Peyer's patch (tissue), 4 donors: ENCODE measurements at places on chromosomes 2 and 18. TPM values are rescaled to one million over a fixed set of nuclear protein-coding genes. Genes with fewer than 3 reads are reported as not detected.

FASTKD2 gene
- 31.4 TPM for total RNA-seq

TMEM247 gene
- total RNA-seq = not detected

CD207 gene
- total RNA-seq = not detected

- no peak for DNase-seq
Measured at GRCh38 chr18:23355206-23355605, 97.9 kb upstream of the RIOK3 start.

DNA sequence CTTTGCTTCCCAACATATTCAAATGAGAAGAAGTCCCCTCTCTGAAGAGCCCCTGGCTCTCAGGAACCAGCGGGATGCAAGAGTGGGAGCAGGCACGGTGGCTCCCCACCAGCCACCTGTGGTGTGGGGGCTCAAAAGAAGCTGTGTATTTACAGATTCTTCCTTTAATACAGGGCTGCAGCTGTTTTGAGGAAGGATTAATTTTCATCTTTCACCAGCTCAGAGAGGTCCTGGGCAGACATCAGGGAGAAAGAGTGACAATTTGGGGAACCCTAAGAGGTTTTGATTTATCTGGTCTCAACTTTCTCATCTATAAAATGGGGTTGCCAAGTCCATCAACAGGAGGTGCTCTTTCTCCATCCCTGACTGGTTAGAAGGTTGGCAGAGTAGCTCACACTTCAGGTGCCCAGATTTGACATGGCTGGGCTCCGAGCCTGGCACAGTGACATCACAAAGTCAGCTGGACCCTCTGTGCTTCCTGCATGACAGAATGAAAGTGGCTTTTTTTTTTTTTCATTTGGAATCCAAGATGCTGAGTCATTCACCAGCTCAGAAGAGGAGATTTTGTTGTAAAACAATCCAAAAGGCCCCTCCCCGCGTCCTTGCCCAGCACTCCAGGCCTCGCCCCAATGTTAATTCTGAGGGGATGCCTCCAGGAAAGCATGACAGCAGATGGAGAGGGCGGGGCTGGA, 15.5 kb upstream of the SIX2 start:
- no peak for DNase-seq

- no peak for DNase-seq
Measured at GRCh38 chr2:140683658-140684057, 1447.2 kb downstream of the LRP1B start.

- DNase-seq = no peak
Measured at GRCh38 chr18:7789856-7790552, 222.9 kb downstream of the PTPRM start.

SGPP2 gene
- 45.1 TPM for total RNA-seq

DNA sequence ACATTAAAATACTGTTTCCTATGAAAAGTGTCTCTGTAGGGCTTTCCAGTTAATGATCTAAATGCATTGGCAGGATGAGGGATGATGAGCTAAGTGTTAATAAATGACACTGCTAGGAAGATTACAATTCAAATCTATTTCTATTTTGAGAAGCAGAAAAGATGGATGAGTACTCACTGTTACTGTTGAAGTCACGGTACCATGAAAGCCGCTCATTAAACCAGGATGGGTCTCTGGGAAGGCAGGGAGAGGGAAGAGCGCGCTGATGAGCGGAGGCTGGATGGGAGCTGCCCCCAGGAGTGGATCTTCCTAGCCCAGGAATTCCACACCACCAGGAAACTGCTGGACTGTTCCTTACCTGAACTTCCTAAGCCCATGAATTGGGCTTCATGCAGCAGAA, 27.1 kb upstream of the TXNDC2 start:
- DNase-seq = no peak

STARD6 gene
- total RNA-seq = not detected

SP9 gene
- total RNA-seq = not detected

DNA sequence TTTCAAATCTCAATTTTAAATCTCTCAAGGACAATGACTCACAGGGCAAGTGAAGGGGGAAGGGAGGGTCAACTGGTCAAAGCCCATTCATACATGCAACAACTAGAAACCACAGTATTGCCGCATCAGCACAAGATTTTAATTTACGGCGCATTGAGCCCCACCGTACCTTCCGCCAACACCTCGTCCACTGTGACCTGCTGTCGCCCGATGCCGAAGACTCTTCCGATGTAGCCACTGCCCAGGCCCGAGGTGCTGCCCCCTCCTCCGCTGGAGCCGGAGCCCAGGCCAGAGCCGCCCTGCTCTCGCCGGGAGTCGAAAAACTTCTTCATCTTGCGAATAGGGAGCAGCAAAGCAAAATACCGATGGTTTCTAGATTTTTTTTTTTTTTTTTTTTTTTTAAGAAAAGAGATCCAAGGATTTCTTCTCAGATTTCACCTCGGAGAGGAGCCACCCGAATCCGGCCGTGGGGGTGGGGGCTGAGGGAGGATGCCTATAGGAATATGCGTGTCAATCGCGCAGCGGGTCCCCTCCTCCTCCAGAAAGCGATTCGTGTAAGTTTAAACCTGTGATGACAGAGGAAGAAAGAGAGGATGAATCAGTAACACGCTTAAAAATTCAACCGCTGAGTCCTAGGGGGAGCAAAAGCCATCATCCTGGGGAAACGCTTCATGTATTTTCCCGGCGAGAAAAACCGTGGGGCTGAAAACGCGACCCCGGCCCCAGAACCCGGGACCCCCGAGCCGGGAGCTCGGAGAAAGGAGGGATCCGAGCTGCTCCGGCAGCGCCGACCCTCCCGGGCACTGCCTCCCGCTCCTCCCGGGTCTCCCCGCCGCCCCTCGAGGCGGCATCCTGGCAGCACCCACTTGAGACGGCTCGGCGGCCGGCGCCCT, 584 bp downstream of the AAK1 start:
- DNase-seq = peak; percentile 62

FBXO41 gene
- total RNA-seq = 8.4 TPM

NEUROD1 gene
- total RNA-seq = 6.8 TPM

GRCh38 chr2:98952966-98953365, 16.9 kb upstream of the CRACDL start:
- no peak for DNase-seq

DNA sequence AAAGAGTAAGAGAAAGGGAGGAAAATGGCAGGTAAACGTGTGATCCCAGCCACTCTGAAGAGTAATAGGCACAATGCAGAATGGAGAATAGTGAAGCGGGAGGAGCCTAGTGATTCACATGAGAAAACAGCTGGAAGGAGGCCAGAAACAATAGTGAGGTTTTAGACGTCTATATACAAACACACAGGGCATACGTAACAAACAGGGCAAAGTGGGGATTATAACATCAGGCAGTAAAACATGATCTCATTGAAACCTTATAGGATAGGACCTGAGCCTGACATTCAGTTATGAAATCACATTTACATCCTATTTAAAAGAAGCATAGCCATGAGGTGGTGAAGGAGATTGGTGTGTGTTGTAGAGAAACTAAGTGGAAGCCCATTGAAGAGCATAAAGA, 33.0 kb upstream of the GATA6 start:
- DNase-seq = no peak

DNA sequence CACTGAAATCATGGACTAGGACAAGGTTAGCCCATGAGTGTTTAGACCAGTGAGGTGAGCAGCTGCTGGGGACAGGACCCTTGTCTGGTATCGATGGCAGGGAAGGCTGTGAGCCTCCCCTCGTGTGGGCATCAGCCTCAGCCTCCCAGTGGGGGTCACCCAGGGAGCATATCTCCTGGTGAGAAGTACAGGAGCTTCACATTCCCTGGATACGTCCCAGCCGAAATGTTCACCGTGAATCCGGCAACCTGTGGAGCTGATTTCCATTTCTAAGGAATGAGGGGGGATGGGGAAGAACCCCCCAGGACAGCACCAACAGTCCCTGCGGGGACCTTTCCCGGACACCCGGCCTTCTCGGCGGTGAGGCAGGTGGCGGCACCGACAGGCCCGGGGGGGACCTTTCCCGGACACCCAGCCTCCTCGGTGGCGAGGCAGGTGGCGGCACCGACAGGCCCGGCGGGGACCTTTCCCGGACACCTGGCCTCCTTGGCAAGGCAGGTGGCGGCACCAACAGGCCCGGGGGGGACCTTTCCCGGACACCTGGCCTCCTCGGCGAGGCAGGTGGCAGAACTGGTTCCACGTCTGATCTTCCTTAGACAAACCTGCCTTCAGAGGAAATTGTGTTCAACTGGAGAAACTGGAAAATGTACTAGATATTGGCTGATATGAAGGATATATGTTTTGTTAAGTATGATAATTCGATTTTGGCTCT, 21.2 kb downstream of the RTP5 start:
- DNase-seq = no peak

DNA sequence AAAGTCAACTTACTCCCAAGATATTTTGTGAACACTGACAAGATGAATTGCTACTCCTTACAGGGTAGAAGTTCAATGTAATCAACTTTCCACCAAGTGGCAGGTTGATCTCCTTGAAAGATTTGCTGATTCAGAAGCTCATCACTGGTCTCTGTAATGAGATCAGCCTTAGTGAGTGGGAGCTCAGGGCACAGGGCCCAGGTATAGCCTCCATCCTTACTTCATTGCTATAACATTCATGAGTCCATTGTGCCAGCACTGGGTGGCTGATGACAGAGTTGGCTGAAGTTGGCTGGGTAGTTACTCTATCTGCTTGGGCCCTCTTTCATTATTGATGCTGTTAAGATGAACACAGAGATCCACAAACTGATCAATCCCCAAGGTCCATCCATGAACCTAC, 379.0 kb downstream of the IRS1 start:
- no peak for DNase-seq

DNA sequence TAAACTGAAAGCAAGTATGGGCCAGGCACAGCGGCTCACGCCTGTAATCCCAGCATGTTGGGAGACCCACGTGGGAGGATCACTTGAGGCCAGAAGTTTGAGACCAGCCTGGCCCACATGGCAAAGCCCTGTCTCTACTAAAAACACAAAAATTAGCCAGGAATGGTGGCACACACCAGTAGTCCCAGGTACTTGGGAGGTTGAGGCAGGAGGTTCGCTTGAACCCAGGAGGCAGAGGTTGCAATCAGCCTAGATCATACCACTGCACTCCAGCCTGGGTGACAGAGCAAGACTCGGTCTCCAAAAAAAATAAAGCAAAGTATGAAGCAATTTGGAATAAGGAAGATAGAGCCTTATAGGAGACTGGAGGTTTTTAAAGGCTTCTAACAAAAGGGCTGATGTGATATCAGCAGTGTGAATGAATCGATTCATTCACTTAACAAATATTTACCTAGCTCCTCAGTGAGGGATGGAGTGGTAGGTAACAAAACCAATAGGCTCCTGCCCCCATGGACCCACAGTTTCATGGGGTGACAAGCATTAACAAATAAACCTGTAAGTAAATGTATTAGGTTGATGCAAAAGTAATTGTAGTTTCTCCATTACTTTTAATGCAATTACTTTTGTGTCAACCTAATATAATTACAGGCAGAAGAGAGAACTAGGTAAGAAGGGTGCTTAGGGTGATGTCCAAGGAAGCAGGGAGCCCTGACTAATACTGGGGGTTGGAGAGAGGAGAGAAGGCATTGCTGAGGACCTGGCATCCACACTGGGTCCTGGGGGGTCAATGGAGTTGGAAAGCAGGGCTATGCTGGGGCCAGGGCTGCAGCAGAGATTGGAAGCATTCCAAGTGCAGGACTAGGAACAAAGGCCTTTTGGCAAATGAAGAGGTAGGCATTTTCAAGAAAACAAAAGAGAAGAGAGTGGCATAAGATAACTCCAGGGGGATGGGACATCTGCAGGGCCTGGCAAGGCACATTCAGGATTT, 195.4 kb upstream of the ARL4C start:
- DNase-seq = no peak

- DNase-seq = no peak
Measured at GRCh38 chr2:46066601-46067000, 230.6 kb upstream of the EPAS1 start.

ALPG gene
- total RNA-seq = not detected

SNX17 gene
- 88.2 TPM for total RNA-seq

DNA sequence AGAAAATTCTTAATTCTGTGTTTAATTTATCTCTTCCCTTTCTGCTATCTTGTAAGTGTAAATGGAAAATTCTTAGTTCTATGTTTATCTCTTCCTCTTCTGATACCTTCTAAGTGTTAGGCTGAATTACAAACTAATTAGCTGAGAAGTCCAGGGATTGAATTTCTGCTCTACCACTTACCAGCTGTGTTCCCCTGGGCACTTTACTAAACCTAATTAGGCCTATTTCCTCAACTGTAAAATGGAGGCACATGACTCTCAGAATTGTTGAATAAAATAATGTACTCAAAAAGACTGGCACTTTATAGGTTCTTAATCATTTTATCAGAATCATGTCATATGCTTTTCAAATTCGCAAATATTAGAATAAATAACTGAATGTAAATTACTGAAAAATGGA, 146.3 kb downstream of the MAP2 start:
- no peak for DNase-seq

DNA sequence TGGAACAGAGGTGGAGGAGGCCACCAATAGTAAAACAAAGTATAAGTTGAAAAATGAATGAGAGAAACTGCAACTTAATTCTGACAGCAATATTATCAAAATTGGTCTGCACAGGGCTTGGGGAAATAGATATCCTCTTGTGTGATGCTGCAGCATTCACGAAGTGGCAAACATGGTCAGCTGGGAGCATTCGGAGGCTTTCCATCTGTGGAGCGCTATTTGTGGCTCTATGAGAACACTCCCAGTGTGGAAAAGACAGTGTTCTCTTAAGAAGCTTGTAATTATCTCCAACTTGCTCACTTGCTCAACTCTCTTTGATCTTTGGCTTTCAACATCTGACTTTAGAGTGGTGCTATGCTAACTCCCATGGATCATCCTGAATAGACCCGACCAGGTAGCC, 3.1 kb upstream of the FLACC1 start:
- no peak for DNase-seq

DNA sequence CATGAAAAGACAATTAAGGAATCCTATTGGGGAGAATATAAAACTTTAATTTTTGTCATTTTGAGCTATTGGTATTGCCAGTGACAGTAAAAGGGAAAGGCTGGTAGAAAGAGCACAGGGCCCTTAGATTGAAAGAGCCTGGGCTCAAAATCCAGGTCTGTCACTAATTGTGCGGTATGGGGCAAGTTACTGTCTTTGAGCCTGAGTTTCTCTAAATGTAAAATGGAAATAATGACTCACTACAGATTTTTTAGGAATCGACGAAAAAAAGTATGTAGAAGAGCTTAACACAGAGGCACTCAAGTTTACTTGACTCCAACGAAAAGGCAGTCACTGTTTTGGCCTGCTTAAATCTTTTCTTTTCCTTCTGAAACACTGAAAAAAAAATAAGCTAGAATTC, 7.0 kb downstream of the NDUFV2 start:
- DNase-seq = no peak

DNA sequence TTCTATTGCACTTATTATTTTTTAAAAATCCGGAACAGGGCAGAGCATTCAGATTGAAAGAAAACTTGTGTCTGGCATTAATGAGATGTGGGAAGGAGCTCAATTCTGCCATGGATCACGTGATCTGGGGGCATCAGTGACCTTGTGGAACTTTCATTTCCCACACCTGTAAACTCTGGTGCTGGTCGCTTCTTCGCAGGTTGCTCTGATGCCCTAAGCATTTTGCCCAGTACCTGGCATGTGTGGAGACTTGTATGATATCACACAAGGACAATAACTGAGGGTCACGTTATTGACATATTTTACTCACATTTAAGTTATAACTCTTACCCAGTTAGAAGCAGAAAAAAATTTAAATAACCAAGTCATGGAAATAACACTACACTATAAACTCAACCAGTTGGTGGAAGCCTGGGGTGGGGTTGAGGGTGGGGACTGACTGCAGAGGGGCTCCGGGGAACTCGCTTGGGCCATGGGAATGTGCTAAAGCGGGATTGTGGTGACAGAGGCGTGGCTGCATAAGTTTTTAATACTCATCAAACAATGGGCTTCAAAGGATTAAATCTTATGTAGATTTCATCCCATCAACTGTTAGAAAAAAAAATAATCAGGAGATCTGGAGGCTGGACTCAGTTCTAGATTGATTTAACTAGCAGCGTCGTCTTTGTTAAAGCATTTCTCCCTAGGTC, 36.5 kb downstream of the ST3GAL5 start:
- no peak for DNase-seq

DYNC1I2 gene
- 72.4 TPM for total RNA-seq
